C1 segment of cervical spinal cord (tissue), 14 donors: ENCODE measurements at places on chromosomes 2 and 18.

DNA sequence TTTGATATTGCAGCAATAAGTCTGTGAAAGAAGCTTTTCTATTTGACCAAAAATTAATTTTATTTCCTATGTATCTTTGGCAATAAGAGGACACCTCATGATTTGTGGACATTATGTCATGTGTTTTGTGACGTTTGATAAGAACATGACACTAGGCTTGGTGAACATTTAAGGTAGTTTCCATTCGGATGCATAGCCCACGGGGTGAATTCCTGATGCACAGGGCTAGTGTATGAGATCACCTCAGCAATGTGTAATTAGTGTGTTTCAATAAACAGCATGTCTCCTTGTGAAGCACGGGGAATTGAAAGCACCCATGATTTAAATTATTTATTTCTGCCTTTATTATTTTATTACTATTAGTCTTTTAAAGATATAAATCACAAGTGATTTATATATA is 146.1 kb upstream of the LINC00305 start:
- no peak for DNase-seq

DNA sequence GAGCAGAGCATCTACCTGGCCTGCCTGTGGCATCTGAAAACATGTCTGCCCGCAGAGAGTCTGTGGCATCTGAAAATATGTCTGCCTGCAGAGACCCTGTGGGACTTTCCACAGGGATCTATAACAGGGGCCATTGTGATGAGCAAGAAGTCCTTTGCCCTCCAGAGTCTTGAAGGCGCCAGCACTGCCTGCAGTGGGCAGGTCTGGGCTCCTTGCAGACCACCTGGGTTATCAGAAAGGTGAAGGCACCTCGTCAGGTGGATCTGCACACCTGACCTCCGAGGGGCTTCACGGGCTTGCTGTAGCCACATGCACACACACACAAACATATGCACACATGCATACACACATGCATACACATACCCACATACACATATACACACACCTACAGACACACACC is 189.5 kb upstream of the HDAC4 start:
- DNase-seq, result no peak

DNA sequence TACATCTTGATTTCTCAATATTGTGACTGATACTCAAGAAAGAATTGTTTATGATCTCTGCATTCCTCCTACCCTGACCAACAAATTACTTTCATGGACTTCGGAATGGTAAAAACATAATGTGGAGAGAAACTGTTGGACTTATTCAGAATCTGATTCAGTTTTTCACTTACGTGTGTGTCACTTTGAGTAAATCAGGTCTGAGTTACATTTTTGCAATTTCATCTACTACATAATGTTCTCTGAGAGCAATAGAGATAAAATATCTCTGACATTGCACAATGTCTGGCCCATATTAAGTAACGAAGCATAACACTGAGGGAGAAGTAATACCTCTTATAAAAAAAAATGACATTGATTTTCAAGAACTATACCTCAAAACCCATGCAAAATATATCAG is 1337.9 kb upstream of the CHAC2 start:
- DNase-seq, result no peak

DNA sequence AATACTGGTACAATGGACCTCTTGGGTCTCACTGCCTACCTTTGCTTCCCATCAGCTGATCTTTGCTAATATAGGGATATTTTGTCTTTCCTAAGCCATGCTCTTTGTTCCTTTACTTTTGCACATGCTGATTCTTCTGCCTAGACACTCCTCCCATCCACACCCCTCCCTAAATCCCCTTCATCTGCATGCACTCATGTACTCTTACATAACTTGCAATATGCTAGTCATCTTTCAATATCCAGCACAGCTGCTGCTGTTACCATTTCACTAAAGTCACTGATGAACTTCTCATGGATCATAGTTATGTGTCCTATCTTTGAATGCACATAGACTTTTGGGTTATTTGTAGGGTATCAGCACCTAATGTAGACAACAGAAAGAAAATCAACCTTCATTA is 18.5 kb upstream of the DTNA start:
- DNase-seq, result no peak

GRCh38 chr18:21452796-21453510 is 147.6 kb downstream of the ESCO1 start:
- DNase-seq, result no peak

DNA sequence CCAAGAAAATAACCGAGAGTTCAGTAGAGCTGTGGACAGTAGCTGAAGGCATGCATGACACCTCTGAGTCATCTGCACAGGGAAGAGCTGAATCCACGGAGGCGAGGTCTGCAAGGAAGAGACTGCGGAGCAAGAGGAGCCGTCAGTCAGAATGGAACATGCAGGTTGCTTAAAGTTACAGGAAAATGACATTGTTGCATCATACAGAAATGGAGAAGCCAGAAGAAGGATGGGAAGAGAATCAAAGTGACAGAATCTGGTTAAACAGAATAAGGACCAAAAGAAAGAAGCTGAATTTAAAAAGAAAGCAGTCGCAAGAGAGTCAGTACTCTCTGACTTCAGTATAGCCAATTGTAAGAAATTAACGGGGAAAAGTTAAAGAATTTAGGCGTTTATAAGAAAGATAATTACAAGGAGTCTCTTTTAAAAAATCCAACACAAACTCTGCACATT is 533.8 kb downstream of the ADCYAP1 start:
- DNase-seq, result no peak

- DNase-seq, result no peak
These were observed 43.7 kb upstream of the SEMA4C start for GRCh38 chr2:96913398-96914202.

DNA sequence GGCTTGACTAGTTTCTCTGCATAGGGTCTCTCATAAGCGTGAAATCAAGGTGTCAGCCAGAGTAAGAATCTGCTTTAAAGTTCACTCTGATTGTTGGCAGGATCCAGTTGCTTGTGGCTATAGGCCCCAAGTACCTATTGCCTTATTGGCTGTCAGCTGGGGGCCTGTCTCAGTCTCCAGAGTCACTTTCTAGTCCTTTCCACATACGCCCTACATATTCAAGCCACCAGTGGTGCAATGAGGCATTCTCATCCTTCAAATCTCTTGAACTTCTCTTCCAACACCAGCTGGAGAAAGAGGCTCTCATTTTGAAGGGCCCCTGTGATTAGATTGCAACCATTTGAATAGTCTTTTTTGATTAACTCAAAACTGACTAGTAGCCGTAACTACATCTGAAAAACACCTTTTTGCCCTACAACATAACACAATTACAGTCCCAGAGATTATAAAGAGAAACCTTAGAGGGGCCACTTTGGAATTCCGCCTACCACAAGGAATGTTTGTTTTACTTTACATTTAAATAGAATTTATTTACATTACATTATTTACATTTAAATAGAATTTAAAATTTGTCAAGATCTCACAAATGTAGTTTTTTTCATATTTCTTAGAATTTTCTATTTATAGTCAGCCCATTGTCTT is 520.1 kb downstream of the DSC3 start:
- no peak for DNase-seq

- DNase-seq, result no peak
These were observed 53.0 kb downstream of the BIN1 start for GRCh38 chr2:127053731-127054603.

- no peak for DNase-seq
These were observed 809.8 kb downstream of the RNF144A start for GRCh38 chr2:7726989-7727388.

GRCh38 chr2:168136392-168136977 is 110.9 kb downstream of the STK39 start:
- DNase-seq, result no peak

GRCh38 chr2:2530334-2530733 is 199.3 kb upstream of the MYT1L start:
- no peak for DNase-seq

- no peak for DNase-seq
These were observed 33.3 kb downstream of the RPIA start for GRCh38 chr2:88724643-88725332.

DNA sequence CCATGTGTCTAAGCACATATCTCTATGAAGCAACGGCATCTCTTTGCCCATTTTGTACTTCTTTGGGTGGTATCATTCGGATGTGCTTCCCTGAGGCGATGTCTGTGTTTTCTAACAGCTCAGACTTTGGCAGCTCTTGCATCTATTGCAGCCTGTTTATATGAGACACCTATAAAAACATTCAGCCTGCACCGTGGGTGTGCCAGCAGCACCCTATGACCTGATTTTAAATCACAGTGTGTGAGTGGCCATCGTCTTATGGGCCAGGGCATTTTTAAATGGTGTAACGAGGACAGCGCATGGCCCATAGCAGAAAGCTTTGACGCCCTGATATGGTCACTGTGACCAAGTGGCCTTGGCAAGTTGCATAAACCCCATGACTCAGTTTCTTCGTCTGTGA is 12.9 kb downstream of the NPAS2 start:
- no peak for DNase-seq

- DNase-seq, result no peak
These were observed 36.6 kb upstream of the KCNF1 start for GRCh38 chr2:10875126-10875525.
